LHCN-M2 (cell line): ENCODE measurements at places on chromosomes 6 and 20. TPM values are rescaled to one million over a fixed set of nuclear protein-coding genes. Genes with fewer than 3 reads are reported as not detected.
A peak's percentile ranks its signal among the peaks of the same experiment; 100 is the strongest.

- no peak for DNase-seq
Measured at GRCh38 chr6:30730601-30731435, 10.7 kb downstream of the TUBB start.

GRCh38 chr6:101517632-101518031 is 124.1 kb downstream of the GRIK2 start:
- DNase-seq, result no peak

GRCh38 chr6:27768556-27768955 is 143.6 kb downstream of the OR2B2 start:
- no peak for DNase-seq

DNA sequence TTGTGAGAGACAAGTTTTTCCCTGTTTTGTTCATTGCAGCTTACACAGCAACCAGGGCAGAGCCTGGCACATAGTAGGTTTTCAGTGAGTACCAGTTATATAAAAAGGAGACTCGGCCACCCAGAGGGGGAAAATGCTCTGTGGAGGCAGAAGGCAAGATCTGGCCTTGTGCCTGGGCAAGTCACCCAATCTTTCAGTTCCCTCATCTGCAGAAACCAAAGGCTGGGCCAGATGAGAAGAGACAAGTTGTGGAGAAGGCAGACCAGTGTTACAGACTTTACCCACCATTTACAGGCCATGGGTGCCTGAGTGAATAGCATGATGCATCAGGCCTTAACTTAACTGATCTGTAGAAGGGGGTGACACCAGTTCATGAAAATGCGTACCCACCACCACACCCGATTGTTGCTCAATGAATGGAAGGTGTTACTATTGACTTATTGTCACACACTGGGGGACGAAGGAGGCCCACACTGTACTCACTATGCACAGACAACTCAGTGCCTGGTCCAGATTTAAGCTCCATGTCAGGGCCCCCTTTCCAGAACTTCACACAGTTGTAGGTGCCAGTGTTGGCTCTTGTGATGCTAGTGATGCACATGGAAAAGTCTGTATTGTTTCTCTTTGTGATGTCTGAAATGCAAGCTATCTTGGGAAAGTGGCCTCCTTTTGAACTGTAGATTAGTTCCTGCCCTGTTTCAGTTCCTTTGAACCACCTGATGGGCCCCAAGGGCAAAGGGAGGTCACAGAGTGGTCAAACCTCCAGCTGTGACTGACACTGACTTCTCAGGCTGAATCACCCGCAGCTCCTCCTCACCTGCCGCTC is 64.3 kb upstream of the SIRPG start:
- no peak for DNase-seq

DNA sequence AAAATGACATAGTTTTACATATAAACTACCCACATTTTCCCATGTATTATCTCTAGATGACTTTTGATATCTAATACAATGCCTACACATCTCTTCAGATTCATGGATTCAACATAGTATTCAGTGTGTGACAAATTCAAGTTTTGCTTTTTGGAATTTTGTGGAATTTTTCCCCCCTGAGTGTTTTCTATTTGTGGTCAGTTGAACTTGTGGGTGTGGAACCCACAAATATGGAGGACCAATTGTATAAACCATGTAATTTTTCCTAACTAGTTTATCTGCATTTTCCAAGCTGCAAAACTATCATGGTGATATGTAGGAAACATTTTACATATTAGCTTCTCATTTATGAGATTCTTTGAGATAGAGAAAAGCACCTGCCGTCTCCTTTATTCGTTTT is 374.3 kb upstream of the SOX4 start:
- DNase-seq, result peak; percentile 31

GRCh38 chr6:165218829-165219228 is 90.6 kb downstream of the C6orf118 start:
- DNase-seq, result peak; percentile 97

DNA sequence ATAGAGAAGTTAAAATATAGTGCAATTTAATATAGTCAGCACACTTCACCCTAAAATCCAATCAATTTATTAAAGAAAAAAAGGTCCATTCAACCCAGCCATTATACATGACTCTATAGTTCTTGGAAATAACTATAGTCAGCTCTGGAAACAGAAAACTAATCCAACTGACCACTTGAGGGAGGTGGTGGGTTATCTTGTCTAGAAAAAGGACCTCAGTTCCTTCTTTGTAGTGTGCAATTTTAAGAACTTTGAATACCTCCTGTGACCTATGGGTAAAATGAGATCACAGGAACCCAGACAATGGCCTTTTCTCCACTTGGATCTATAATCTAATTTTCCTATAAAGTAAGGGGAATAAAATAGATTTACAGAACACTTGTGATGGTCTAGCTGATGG is 163.6 kb upstream of the CENPW start:
- DNase-seq, result peak; percentile 75

GRCh38 chr6:108186226-108186625 is 20.4 kb downstream of the NR2E1 start:
- no peak for DNase-seq

GRCh38 chr20:23588434-23589403 is 17.0 kb downstream of the CST9 start:
- no peak for DNase-seq

DNA sequence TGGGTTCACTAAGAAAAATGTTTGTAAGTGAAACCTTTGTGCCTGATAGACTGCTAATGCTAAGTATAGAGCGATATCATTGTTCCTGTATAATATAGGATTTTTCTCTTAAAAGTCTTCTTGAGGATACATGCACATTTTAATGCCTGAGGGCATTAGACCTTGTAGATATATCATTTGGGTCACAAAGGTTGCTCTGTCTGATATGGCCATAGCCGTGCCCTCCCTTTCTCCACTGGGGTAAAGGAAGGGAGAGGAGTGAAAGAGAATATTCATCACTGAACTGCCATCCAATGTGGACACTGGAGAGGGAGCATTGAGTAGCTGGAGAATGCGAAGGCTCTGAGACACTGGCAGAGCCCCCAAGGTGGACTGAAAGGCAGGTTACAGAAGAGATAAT is 442.2 kb upstream of the SPTLC3 start:
- DNase-seq, result no peak

DNA sequence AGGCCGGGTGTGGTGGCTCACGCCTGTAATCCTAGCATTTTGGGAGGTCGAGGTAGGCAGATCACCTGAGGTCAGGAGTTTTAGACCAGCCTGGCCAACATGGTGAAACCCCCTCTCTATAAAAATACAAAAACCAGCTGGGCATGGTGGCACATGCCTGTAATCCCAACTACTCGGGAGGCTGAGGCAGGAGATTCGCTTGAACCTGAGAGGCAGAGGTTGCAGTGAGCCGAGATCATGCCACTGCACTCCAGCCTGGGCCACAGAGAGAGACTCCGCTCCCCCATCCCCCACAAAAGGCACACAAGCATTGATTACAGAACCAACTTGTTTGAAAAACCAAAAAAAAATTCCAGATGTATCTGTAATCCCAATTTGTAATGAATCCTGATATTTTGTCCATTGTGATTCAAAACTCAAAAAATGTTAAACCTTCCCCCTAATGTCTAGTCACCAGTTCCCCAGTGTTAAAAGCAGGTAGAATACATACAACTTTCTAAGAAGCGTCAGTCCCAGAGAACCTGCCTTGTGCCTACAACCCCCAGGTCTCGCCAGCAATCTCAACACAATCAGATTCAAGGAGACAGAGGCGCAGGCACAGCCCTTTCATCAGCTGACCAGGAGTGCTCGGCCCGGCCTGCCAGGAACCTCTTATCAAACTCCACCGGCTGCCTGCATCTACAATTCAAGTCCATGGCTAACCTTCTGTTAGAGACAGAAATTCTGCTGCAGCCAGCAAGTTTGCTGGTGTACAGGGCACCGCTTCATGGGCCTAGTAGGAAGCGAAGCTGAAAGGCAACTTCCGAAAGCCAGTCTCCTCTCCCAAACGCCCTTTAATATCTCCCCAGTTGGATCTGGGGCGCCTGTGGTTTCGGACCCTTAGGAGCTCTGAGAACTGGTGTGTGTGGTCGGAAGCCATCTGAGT is 2.1 kb downstream of the EZR start:
- DNase-seq, result peak; percentile 29

DNA sequence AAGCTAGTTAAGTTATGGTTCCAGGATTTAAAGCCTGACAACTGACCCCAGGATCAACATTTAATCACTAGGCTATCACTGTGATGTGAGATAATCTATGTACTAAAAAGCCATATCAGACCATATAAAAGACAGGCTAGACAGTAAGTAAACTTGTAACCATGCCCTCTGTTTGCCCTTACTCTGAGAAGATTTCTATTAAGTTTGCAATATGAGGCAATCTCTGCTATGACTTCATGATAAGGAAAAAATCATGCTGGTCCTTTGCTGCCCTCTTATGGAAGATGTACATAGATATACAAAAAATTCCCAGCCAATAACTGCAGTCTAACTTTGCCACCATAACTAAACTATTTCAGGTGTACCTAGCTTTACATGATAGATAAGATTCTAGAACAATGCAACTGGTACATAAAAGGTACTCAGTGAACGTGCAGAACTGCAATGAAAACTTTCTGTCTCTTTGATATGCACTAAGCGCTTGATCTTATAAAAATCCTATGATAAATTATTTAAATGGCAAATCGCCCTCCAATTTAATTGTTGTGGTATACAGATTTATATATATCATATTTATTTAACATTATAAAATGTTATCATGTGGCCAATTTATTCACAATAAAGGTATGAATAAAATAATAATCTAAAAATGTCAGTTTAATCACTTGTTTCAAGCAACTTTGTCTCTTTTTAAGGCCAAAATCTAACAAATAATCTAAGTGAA is 70.5 kb downstream of the FAM217A start:
- DNase-seq, result peak; percentile 75

TP53TG5 gene
- total RNA-seq, result not detected in 2 replicates

ULBP1 gene
- total RNA-seq, result 0.13 and 0.29 TPM in 2 replicates

WFDC12 gene
- total RNA-seq, result not detected in 2 replicates

CYP39A1 gene
- 0.13 TPM in 1 of 2 replicates, not detected in the other for total RNA-seq

GGTLC1 gene
- total RNA-seq, result not detected in 2 replicates

HLA-F gene
- 2.4 TPM in 1 of 2 replicates, not detected in the other for total RNA-seq

MCCD1 gene
- not detected in 2 replicates for total RNA-seq
